ENCODE measurements at places on chromosomes 6 and 20. TPM values are rescaled to one million over a fixed set of nuclear protein-coding genes. Genes with fewer than 3 reads are reported as not detected.

- no peak for DNase-seq
Observed at GRCh38 chr6:152206072-152206818, 398.8 kb downstream of the ESR1 start.

DNA sequence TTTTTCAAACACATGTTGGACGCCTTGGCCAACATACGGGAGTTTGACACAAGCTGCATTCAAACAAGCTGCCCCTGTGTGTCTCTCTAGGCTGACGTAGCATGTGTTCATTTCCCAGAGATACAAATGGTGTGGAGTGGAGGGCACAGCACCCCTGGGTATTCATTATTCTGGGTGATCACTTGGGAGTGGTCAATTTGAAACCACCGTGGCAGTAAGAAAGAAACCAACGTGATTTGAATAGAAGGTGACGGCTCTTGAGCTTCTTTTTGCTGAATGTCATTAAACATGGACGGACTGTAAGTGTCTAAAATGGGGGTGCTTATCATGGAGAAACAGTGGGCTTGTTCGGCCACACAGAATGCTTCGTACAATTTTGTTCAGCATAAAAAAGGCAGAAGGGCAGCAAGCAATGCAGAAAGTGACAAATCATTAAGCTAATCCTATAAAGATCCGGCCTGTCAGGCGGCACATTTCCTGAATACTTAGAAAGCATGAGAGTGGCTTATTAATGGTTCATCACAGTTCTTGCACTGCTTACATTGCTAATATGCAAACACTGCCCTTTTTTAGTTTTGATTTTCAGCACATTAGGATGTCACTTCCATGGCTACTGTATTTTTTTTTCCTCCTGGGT lies 1261.9 kb upstream of the CITED2 start:
- no peak for DNase-seq

- no peak for DNase-seq
Observed at GRCh38 chr6:158405933-158406332, 93.7 kb downstream of the TULP4 start.

DNA sequence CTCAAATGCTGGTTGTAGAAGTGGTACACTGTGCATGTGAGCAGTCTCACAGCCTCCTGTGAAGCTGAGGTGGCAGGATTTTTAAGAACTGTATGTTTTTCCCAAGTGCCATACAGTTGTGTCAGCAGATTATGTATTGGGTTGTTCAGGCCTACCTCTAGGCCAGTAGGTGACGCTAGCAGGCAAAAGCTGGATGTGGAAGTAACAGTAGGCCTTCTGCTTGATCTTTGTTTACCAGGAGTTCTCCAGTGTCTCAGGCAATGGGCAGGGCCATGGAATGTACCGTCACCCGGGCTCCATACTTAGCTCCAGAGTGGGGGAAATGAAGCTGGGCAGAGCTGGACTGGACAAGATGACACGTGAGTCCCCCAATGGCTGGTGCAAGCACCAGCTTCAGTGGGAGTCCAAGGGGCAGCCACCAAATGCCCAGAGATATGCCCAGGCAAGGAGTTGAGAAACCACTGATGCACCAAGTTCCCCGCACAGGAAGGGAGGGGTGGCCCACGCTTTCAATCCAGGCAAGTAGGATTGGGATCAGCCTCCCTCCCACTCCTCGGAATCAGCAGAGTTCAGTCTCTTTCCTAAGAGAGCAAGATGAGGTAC lies 289.7 kb downstream of the HTR1B start:
- no peak for DNase-seq

Gene BANF2
- polyA plus RNA-seq, result not detected

GRCh38 chr6:107246972-107247615 lies 131.8 kb upstream of the BEND3 start:
- no peak for DNase-seq

DNA sequence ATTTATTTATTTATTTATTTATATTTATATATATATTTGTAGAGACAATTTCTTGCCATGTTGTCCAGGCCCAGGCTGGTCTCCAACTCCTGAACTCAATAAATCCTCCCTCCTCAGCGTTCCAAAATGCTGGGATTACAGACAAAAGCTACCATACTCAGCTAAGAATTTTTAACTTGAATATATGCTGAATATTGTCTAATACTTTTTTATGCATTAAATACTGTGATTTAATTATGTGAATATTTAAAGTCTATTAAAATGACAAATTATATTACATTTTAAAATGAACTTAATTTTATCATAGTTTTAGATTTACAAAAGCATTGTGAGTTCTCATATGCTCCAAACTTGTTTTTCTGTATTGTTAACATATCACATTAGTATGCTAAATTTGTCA lies 1022.4 kb downstream of the GRIK2 start:
- no peak for DNase-seq

Measured in left renal cortex interstitium (tissue), 4 donors.